ENCODE measurements at places on chromosomes 6 and 20.
A peak's percentile ranks its signal among the peaks of the same experiment; 100 is the strongest.

GRCh38 chr6:62904687-62905086 lies 306.6 kb upstream of the FKBP1C start:
- DNase-seq = no peak

- no peak for DNase-seq
Observed at GRCh38 chr6:125357515-125358256, 55.9 kb upstream of the HDDC2 start.

GRCh38 chr6:43454696-43455530 lies 435 bp downstream of the DLK2 start:
- DNase-seq = no peak

GRCh38 chr6:125987026-125987617 lies 782 bp downstream of the TRMT11 start:
- peak; percentile 84 for DNase-seq

GRCh38 chr6:11416936-11417576 lies 120.5 kb upstream of the TMEM170B start:
- DNase-seq = no peak

DNA sequence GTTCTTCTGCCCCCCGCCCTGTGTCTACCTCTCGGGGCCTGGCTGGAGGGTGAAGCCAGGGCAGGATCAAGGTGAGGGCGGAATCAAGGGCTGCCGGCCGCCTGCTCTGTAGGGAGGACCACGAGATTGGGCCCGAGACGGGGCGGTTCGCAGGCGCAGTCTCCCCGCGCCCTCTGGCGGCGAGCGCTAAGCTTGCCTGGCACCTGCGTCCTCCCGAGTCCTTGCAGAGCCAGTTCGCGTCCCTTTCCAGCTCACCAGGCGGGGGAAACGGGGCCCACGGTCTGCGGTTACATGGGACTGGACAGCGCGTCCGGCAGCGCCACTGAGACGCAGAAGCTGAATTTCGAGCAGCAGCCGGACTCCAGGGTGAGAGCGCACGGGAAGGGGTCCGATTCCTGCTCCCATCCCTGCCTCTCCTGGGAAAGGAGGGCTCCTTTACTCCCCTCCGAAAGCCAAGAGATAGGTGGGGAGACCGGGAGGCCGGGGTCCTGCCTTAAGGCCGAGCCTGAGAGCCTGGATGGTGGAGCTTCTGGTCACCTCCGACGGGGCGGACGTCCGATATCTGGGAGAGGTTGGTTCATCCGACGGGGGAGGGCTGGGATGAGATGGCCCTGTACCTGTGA lies 3.6 kb upstream of the MATN4 start:
- DNase-seq = peak; percentile 40

DNA sequence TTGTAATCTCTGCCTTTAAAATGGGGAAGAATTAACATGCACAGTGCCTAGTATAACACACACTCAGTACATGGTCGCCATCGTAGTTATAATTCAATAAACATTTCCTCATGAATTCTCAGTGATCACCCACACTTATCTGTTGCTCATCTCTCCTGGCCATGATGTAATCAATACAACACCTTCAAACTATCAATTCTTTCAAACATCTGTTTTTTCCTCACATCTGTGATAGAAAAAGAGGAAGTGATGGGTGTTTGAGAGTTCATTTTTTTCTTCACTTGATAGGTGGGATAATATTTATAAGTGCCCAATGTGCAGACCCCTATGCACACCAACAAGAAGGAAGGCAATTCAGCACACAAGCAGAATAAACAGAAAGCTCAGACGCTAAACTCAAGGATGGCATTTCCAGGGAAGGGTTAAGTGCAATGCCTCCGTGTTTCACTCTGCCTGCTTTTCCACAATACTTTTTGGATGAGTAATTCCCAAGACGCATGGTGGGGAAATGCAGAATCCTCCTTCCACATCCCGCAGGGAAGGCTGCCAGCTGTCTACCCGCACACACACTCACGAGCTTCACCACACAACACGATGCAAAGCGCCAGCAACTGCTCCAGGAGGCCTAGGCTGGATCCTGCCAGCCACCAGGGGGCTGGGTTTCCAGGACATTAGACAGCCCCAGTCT lies 100.3 kb downstream of the GMPR start:
- peak; percentile 49 for DNase-seq

- DNase-seq = peak; percentile 11
Observed at GRCh38 chr6:160510199-160510598, 153.9 kb downstream of the LPA start.

DNA sequence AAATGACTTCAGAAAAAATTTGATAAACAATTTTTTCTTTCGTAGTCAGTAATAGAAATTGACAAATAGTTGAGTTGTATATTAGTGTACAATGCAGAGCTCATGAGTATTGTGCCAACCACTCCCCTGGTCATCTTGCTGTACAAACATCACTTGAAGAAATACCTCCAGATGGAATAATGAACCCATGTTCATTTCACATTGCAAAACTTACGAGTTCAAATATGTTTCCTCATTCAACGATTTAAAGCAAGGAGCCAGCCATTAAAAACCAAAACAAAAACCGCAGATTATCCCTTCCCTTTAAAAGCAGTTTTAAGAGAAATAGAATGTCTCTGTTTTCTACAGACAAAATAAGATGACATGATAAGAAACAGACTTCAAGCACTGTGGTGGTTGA lies 62.5 kb downstream of the RALGAPA2 start:
- DNase-seq = no peak

- no peak for DNase-seq
Observed at GRCh38 chr6:17865243-17865642, 122.2 kb downstream of the KIF13A start.

- peak; percentile 33 for DNase-seq
Observed at GRCh38 chr20:32155017-32155981, 45.8 kb downstream of the TM9SF4 start.

DNA sequence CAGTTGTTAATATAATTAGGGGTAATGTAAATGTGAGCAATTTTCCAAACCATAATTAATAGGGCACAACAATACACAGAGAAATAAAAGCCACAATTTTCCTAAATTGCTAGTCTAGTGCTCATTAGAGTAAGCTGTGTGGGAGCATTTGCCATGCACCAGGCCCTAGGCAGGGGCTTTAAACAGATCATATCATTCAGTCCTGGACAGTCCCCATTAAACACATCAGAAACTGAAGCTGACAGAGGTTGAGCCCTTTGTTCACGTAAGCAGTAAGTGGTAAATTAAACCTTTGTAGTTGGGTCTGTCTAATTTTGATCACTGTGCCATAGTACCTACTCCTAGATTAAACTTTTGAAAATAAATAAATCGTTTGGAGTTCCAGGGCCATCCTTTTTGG lies 931.1 kb downstream of the C6orf118 start:
- no peak for DNase-seq

Data from RKO (cell line).